ENCODE measurements at places on chromosomes 2 and 18.

- no peak for DNase-seq
Observed at GRCh38 chr2:5111581-5111980, 580.6 kb upstream of the SOX11 start.

DNA sequence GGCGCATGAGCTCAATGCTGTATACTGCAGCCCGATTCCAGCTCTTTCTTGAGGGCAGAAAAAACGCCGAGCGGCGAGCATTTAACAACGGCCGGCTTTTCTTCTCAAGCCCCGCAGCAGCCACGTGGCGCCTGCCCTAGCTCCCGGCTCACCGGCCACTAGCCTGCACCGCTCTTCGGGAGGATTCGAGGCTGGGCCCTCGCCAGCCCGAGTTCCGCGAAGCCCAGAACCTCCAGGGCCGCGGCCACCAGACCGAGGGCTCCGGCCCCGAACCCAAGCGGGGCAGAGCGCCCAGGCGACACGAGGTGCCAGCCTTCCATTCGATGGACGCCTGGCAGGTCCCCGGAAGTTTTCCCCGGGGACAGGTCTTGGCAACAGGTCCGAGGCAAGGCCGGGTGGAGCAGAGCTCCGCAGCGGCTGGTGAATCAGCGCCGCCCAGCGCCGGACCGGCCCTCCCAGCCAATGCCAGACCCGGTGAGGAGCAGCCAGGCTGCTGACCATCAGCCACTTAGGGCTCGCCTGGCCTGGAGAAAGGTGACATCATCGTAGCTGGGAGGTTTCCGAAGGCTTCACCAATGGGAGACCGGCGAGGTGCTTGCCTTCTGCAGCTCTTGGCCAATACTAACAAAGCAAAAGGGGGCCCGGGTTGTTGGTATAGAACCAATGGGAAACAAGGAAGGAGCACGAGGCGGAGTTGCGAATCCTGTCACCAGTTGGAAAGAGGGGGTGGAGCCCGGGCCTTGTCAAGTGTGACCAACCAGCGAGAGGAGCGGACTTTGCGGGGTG is 552 bp upstream of the MXD1 start:
- DNase-seq: peak; percentile 100

DNA sequence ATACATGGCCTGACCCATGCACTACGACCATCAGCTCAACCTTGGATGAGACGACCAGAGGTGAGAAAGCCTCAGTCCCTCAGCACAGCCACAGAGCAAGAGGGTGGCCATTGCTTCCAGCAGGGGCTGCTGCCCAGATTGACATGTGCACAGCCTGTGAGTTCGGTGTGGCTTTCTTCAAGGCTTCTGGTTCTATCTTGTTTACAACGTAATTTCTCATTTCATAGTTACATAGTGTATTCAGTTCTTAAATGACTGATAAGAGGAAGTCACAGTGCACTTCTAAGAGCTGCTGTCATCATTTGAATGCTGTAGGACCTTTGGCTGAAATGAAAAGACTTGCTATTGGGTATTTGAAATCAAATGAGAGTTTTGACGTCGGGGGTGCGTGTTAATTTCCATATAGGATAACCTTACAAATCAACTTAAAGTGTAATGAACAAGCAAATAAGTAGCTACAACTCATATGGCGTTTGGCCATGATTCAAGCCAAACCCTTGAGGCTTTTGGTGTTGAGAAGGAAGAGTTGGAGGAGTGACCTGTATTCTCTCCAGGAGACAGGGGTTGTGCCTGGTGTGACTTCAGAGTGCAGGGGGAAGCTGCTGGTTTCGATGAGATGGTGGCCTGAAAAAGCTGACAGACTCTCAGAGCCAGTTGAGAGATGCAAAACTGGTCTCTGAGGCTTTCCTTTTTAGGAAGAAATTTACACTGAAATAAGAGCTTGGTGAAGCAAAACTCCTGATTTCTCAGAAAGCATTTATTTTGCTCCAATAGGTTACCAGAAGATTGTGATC is 51.0 kb downstream of the TSHZ1 start:
- DNase-seq: no peak

DNA sequence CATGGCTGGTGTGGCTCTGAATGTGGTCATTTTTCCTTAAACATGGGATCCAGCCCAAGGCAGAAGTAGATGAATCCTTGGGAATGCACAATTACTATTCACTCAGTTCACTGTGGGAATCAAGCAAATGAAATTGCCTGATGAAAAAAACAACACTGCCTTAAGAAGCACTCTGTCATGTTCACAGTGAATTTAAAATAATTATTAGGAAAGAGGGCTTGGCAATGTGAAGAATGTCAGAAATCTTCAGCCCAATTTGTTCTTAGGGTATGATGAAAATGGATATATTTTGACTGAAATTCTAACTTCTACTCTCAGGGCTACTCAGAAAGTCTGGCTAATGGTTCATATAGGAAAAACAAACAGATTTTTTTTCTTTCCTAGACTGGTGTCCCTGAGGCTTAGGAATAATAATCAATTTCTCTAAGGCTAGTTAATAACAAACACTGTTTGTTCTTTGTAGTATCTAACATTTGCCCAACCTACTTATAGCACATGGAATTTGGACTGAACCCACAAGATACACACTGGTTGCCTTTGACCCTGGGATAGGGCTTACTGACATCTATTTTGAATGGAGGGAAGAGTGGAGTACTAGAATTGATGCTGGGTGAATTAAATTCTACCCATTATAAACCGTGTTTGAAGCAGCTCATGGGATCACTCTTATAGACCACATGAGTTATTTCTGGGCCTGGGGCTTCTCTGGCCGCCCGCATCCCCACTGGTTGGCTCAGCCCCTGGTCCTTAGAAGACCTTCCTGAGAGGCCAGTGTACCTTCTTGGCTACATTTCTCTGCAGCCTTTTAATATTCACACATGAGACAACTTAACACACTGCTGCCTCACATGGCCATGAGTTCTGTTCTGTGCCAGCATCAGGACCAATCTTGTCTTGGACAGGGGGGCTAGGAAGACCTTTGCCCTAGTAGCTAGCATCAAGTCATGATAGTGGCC is 8.3 kb upstream of the MRPL33 start:
- no peak for DNase-seq

GRCh38 chr2:52402128-52402527 is 1365.5 kb upstream of the CHAC2 start:
- DNase-seq: no peak

DNA sequence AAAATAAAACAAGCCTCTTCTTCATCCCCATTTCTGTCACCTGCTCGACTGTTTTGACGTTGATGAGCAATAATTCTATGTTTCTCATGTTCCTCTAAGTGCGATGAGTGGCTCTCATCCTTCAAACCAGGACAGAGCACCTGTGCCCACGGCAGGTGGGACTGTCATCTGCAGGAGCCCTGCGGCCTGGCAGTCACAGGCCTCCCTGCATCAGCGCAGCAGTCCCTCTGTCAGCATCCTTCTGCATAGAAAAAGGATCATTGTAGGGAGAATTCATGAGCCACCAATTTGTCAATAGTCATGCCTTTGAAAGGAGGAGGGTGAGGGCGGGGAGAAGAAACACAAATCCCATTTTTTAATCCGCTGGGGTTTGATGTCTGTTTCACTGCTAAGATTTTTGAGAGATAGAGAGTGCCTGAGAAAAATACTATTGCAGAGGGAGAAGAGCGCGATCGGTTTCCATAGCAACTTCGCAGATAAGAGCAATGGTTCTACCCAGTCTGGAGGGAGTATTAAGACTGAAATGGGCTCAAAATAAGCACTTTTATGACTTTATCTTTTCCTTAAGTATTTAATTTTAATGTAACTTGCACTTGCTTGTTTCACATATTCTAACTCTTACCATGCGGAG is 234.3 kb upstream of the NCKAP5 start:
- DNase-seq: no peak

DNA sequence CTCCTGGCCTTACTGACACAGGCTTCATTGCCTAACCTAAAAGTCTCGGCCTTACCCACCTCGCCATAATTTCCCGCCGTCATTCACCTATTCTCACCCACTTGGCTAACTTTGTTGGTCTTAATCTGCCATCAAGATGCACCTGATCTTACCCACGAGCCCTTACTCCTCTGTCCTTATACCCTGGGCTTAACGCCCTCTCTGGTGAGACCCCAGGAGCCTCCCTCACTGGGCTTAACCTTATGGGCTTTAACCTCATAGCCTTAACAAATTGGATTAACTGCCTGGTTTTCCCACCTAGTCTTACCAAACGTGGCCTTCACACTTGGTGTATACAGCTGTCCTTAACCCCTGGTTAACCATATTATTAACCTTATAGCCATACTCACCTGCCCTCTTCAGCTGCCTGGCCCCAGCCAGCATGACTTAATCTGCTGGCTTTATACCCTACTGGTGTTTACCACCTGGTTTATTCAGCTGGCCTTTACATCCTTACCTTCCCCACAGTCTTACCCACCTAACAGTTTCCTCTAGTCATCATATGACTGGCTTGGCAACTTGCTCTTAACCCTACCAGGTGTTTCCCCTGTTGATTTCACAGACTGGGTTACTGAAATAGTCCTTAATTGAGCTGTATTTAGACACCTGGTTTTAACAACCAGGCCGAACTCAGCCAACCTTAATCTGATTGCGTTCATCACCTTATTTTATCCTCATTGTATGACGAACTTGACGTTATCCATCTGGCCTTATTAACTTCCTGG is 132.0 kb upstream of the ZSWIM2 start:
- DNase-seq: no peak

- no peak for DNase-seq
Observed at GRCh38 chr18:73487966-73488365, 620.2 kb upstream of the NETO1 start.

DNA sequence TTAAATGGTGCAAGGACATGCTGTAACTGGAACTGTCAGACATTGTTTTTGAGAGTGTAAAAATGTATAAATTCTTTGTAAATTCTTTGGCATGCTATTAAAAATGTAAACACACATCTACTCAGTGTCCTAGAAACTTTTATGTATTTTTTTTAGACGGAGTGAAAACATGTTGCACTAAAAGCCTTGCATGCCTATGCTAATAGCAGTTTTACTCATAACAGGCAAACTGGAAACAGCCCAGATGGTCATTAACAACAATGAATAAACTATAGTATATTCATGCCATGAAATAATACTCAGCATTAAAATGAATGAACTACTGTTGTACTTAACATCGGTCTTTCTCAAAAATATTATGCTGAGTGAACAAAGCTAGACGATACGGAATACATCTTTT is 954.8 kb upstream of the DDX18 start:
- no peak for DNase-seq

DNA sequence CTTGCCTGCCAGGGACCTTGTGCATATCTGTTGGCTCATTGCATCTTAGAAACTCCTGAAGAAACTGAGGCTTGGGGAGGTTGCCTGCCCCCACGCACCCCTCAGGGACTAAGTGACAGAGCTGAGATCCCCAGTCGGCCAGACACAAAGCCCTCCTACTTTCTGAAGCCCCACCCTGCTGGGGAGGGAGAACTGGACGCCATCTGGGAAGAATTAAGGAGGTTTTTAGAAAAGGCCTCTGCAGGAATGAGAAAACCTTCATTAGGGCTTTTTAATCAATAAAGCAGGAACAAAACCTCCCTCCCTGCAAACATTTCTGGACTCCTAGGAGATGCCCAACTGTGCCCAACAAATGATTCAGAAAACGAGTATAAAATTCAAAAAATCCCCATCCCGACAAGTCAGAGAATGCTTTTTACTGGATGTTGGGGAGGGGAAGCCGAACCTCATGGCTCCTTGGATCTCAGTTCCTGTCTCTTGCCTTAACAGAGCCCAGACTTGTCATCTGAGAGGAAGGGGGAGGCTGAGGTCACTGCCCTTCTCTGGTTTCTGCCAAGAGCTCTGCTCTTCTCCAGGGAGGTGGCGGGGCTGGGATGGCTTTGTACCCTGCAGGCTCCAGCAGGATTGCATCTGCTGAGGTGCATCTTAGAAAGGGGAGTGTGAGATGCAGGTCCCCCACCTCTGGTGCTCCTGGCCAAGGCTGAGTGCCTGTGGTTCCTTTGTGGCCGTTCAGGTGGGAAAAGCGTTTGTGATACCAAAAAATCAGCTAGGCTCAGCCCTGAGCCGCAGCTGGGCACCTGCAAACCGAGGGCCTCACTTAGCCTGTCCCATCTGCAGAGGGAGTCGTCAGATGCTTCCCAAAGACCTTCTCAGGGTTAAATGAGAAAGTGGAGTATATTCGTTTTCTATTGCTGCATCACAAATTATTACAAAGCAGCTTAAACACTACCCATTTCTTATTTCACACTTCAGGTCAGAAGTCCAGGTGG is 142.4 kb downstream of the ZFP36L2 start:
- DNase-seq: no peak

- no peak for DNase-seq
Observed at GRCh38 chr2:138060301-138060635, 96.0 kb downstream of the HNMT start.
